ENCODE measurements at places on chromosomes 16 and 17.
A peak's percentile ranks its signal among the peaks of the same experiment; 100 is the strongest.

GRCh38 chr16:16071631-16072244 lies 122.3 kb downstream of the ABCC1 start:
- DNase-seq: no peak

DNA sequence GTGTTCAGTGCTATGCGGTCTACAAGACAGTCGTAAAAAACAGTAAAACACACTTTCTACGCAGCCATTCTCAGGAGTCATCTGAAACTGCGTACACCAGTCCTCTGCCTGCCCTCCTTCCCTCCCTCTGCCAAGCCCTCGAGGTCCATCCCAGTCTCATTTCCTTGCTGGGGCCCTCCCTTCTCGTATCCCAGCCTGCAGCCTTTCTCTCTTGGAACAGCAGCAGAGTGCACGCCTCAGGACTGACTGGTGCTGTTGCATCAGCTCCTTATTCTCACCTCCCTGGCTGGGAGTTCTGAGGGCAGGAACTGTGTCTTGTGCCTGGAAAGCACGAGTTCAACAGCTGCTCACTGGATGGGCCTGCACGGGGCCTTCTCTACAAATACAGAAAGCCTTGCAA lies 12.5 kb downstream of the FAHD1 start:
- no peak for DNase-seq

- DNase-seq: no peak
Measured at GRCh38 chr17:65183736-65184135, 46.6 kb downstream of the RGS9 start.

GRCh38 chr17:74354123-74354522 lies 7.5 kb downstream of the BTBD17 start:
- no peak for DNase-seq

GRCh38 chr17:15943971-15944758 lies 765 bp upstream of the ADORA2B start:
- no peak for DNase-seq

DNA sequence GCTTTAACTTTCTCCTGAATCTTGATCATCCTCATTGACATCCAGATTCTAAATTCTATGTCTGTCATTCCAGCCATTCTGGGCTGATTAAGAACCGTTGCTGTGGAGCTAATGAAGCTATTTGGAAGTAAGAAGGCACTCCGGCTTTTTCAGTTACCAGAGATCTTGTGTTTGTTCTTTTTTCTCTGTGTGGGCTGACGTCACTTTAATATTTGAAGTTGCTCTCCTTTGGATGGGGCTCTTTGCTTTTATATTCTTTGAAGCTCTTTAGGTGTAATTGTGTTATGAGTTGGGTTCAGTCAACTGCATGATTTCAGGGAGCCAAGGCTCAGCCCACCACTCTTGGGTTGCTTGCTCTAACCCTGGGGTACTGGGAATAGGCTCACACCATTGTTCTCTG lies 460.6 kb downstream of the CDH8 start:
- DNase-seq: no peak

DNA sequence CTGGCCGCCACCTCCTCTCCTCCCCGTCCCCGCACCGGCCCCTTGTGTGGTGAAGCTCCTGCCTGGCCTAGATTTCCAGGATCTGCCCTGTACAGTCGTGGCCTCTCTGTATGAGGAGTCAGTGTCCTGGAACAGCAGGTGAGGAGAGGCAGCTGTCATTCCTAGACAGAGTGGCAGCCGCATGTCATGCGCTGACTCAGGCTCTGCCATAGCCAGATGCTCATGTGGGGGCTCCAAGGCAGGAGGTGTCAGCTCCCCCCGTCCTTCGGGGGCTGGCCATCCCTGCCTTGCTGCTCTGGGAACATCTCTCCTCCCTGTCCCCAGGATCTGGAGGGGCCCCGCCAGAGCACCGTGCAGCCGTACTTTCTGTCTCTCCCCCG lies 60.4 kb downstream of the BAIAP2 start:
- DNase-seq: no peak

DNA sequence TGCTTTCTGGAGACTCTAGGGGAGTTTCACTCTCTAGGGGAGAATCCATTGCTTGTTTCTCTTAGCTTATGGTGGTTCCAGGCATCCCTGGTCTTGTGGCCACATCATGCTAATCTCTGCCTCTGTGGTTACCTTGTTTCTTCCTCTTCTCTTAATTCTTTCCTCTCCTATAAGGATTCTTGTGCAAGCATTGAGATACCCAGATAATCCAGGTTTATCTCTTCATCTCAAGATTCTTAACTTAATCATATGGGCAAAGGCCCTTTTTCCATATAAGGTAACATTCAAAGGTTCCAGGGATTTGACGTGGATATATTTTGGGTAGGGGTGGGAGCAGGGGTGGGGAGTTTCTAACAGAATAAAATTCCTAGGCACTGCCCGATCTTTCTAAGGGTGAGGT lies 32.6 kb downstream of the FAM20A start:
- DNase-seq: no peak

DNA sequence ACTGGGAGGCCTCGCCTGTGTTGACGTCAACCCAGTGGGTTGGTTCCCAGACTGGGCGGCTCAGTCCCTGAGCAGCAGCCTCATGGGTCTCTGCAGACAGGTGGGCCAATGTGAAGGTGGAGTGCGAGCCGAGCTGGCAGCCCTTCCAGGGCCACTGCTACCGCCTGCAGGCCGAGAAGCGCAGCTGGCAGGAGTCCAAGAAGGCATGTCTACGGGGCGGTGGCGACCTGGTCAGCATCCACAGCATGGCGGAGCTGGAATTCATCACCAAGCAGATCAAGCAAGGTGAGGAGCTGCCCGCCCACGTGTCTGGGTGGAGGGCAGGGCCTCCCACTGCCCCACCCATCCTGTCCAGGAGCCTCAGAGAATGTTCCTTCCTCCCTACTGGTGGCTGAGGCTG lies 44.1 kb downstream of the MRC2 start:
- DNase-seq: no peak

GRCh38 chr16:5900046-5900445 lies 802.5 kb upstream of the EEF2KMT start:
- DNase-seq: no peak

GRCh38 chr17:41325126-41325525 lies 9.6 kb upstream of the KRTAP17-1 start:
- no peak for DNase-seq

- DNase-seq: no peak
Measured at GRCh38 chr16:54335230-54335629, 48.6 kb upstream of the IRX3 start.

- DNase-seq: no peak
Measured at GRCh38 chr16:84663433-84664101, 15.3 kb downstream of the KLHL36 start.

DNA sequence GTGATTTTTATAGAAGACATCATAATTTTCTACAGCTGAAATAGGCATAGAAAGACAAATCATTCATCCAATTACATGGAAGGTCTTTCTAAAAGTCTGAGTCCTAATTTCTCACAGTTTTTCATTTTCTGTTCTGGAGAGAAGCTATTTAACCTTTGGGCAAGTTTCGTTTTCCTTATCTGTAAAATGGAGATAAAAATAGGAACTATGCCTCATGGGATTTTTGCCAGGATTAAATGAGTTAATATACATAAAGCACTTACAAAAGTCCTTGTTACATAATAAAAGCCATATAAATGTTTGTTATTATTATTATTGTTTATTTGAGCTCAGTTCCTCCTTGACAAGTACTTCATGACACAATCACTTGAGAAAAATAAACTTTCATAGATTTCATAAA lies 121.4 kb downstream of the SKAP1 start:
- DNase-seq: no peak

- no peak for DNase-seq
Measured at GRCh38 chr17:9522074-9522473, 53.5 kb downstream of the STX8 start.

DNA sequence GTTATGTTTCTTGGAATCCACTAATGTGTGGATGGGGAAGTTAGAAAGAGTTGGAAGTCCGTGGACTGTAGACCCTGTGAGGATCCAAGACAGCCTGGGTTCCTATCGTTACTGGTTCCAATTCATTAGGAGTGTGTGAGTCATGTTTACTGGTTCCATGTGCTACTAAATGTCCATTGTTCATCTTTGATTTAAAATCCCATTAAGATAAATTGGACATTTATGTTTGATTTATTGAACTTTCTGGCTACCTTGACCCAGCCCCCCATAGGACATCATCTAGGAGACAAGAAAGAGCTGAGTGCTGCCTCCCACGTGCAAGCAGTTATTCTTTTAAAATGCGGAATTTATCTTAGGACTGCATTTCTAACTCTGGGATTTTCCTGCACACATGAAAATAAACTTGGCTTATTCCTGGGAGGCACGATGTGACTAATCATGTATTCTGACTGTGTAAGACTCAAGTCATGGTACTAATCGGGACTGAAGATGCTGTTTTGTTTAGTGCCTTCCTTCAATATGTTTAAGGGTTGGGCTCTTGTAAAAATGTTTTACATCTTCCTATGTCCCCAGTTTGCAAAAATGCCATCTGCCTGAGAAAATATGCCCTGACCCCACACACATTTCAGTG lies 53.4 kb downstream of the RGS9 start:
- DNase-seq: no peak

DNA sequence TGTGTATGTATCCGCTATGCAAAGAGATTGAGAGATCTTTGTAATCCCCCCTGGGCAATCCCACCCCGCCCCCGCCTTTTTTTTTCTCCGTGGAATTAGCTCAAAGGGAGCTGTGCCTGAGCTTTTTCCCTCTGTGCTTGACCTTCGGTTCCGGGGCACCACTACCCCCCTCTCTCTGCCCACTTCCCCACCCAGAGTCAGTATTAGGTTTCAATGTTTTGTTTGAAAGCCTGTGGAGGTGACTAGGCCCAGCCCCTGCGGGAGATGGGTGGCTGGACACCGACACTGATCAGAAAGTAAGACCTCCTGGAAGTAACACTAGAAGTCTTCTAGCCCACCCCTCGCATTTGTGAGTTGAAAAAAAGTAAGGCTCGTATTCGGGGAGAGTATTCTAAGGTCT lies 7.0 kb downstream of the CBLN1 start:
- no peak for DNase-seq

DNA sequence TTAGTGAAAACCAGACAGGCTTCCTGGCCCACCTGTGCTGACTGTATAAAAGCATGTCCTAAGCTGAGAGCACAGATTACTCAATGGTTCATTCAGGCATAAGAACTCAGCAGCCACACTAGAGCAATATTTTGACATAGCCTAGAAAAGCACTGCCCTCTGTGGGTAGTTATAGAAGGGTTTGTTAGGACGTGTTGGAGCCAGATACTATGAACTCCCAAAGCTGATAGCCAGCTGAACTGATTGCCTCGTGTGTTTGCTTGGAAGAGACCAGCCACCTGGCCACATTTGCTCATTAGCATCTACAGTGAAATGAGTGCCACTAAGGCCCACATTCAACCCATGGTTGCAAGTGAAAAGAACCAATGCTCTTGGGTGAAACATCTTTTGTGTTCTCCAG lies 30.8 kb upstream of the ABCA5 start:
- DNase-seq: no peak

GRCh38 chr17:56203430-56203829 lies 50.2 kb downstream of the ANKFN1 start:
- no peak for DNase-seq

DNA sequence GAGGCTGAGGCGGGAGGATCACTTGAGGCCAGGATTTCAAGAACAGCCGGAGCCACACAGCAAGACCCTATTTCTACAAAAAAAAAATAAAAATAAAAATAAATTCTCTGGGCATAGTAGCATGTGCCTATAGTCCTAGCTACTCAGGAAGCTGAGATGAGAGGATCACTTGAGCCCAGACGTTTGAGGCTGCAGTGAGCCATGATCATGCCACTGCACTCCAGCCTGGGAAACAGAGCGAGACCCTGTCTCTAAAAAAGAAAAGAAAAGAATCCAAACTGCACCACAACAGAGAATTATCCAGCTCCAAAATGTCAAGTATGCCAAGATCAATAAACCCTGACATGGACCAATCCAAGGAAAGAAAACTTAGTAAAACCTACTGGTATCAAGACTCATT lies 78.9 kb upstream of the NOL11 start:
- DNase-seq: no peak

GRCh38 chr17:4949321-4950074 lies 1.2 kb upstream of the PFN1 start:
- DNase-seq: peak; percentile 52

- no peak for DNase-seq
Measured at GRCh38 chr16:8850279-8850885, 18.4 kb downstream of the CARHSP1 start.

- no peak for DNase-seq
Measured at GRCh38 chr16:67959536-67960329, 8.7 kb downstream of the SLC12A4 start.

GRCh38 chr16:50501251-50501650 lies 46.9 kb upstream of the NKD1 start:
- DNase-seq: no peak

- DNase-seq: no peak
Measured at GRCh38 chr17:58210922-58211321, 8.1 kb downstream of the MKS1 start.

DNA sequence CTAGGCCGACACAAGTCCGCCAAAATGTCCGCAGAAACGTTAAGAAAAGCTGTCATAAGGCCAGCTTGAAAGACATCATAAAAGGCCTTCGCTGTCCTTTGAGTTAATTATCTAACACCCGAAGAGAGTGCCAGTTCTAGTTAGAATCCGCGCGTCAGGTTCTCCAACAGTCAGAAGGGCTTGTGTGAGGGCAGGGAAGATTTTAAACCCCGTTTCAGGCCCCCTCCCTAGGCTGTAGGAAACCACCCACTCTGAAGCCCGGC lies 729 bp upstream of the CLTC start:
- no peak for DNase-seq

DNA sequence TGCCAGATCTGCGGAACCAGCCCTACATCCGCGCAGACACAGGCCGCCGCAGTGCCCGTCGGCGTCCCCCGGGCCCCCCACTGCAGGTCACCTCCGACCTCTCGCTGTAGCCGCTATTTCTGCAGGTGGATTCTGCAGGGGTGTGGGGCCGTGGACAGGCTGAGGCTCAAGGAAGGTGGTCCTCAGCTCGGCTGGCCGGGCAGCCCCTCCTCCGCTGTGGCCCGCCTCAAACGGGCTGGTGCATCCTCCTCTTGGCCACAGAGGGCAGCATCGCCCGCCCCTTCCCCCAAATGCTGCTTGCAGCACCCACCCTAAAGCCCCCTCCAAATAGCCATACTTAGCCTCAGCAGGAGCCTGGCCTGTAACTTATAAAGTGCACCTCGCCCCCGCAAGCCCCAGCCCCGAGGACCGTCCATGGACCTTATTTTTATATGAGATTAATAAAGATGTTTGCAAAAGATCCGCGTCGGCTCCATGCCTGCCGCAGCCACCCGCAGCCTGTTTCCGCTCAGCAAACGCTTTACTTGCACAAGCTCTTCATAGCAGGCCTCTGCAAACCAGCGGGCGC lies 14.9 kb downstream of the SPATA32 start:
- no peak for DNase-seq

Data from stimulated activated CD4-positive, alpha-beta T cell treated with anti-CD3 and anti-CD28 coated beads, TNF-alpha, amount 100 ng/mL, for 1 hour (primary cell).